ENCODE measurements at places on chromosomes 3 and 15.

DNA sequence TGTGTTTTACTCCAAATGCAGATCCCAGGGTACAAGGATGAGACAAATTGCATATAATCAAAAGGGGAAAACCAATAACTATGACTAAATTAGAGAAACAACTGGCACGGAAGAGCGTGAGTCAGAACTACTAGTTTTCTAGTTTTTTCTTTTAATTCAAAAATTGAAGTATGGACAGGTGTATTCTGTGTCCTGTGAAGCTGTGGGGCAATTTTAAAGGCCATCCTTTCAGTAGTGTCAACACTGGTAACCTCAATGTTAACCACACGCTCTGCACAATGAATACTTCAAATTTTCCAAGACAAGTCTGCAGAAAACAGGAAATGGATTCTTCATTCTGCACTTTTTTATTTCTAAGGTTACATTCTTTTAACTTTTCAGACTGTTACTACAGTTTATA lies 32.5 kb upstream of the GOLGA8A start:
- no peak for DNase-seq

GRCh38 chr15:88608607-88609181 lies 12.4 kb upstream of the AEN start:
- DNase-seq, result no peak

GRCh38 chr3:187833799-187834578 lies 88.7 kb upstream of the BCL6 start:
- DNase-seq, result no peak

DNA sequence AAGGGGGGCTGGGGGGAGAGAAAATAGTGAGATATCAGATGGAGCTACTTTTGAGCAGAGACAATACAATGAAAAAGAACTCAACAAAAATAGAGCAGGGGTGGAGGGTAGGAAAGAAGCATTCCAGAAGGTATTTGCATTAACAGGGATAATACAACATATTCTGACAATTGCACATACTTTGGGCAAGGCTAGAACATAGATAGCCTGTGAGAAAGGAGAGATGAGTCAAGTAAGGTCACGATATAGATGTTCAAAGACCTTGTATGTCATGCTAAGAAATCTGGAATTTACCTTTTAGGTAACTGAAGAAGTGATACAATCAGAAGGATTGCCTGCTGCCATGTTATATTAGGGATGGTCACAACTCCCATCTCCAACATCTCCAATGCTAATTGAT lies 155.2 kb downstream of the GSK3B start:
- no peak for DNase-seq

DNA sequence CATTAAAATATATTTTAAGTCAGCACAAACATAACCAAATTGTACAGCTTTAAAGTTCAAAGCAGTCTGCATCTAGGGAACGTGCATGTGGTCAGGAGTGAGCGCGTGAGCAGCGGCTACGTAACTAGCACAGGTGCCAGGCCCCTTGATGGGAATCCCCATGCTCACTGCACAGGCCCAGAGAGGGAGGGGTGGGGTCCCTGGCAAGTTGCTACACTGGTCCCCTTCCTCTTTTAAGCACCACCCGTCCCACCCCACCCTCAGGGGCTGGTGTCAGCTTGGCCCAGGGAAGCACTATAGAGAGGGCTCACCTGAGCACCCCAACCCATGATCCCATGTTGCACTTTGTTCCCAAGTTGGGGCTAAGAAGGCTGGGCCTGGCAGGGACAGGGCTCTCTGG lies 835 bp upstream of the GMPPB start:
- DNase-seq, result no peak

DNA sequence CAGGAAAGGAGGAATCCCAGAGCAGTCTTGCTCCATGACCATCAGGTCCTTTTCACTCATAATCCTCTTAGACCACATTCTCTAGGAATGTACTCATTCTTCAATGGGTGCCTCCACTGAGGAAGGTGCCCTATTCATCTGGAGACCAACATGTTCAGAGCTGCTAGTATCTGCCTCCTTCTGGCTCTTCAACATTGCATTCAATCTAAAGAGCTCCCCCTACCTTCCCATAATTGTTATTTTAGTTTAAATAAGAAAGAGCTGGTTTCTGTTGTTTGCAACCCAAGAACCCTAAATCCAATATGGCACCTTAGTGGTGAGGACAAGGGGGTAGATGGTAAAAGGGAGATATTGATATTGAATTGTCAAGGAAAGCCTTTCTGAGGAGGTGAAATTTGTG lies 67.6 kb downstream of the SCN11A start:
- no peak for DNase-seq

GRCh38 chr3:122602011-122602710 lies 24.7 kb downstream of the PARP15 start:
- DNase-seq, result no peak

DNA sequence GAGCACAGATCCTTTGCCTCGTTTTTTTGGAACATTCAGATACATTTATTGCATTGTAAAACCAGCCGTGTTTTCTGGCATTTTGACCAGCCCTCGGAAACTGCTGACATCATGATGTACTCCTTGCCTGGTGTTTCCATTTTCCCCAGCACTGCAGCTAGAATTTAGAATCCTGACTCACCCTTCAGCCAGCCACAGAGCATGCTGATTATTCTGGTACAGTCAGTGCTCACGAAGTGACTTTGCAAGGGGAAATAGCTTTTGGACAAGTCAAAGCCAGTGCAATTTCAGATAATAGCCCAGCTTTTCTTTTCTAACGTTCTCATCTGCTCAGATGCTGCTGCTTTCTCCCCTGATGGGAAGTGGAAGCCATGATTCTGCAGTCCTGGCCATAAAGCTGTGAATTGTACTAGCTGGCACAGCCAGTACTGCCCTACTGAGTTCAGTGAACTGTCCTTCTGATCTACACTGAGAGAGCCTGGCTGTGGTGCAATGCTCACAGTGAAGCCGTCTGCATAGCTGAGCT lies 12.1 kb upstream of the CNBP start:
- DNase-seq, result no peak

- no peak for DNase-seq
Measured at GRCh38 chr3:126478581-126479310, 3.1 kb upstream of the ZXDC start.
